ENCODE measurements at places on chromosomes 1 and 21.

GRCh38 chr21:41965461-41966013 lies 11.7 kb upstream of the C2CD2 start:
- DNase-seq, result peak; percentile 2

DNA sequence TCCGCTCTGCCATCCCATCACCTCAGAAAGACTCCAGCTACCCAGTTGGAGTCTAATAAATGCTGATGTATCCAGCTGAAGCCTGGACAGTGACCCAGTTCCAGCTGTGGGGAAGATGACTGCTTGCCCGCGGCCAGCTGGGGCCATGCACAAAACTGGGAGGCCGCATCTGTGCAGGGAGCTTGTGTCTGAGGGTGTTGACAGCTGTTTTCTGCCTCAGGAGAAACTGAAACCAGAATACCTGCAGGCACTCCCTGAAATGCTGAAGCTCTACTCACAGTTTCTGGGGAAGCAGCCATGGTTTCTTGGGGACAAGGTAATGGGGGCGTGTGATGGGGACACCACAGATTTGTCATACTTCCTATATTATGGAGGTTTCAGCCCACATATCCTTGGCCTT lies 3.2 kb downstream of the GSTM2 start:
- no peak for DNase-seq

GRCh38 chr1:24303600-24303999 lies 15.6 kb upstream of the GRHL3 start:
- no peak for DNase-seq

DNA sequence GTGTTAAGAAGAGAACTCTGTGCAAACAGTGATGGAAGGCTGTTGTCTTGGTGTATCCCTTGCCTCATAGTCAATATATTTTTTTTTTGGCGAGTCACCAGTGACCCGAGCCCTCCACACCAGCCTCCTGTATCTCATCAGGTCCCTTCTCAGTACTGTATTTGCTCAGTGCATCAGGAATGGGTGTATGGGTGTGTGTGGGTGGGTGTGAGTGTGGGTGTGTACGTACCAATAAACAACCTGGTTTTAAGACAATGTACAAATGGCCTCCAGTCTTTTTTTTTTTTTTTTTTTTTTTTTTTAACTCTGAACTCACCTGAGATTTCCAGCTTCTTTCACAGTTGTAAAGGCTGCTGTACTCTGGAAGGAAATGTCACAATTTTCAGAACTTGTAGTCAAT lies 7.3 kb downstream of the MYOG start:
- no peak for DNase-seq

DNA sequence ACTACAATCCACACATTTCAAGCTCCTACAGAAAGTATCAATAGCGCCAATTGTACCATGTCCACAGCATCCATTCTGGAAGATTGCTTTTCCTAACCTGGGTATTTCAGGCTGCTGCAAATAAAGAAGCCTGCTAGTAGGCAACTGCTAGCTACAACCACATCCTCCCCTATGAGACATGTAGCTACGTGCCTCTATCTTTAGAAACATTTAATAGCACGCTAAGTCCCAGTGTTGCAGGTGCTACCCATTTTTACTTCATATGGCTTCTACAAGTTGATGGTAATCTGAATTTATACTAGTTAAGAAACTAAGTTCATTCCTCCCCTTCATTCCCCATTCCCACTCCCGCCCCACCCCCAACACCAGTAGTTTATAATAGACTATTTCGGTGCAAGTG lies 7.4 kb upstream of the AMPD1 start:
- no peak for DNase-seq

DNA sequence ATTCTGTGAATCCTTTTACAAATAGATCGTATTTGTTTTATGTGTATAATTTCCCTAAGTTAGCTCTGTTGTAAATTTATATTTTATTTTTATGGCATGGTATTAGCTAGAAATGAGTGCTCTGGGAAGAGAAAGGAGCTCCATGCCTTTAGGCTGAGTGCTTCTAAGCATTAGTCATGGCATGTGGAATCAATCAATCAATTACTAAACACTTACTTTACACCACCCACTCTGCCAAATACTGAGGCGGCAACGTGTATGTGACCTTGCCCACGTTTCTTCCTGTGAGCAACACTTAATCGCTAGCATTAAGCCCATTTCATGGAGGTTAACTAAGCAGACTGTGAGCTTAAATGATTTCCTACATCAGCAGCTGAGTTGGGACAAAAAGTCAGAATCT lies 7.2 kb upstream of the BECN2 start:
- no peak for DNase-seq

DNA sequence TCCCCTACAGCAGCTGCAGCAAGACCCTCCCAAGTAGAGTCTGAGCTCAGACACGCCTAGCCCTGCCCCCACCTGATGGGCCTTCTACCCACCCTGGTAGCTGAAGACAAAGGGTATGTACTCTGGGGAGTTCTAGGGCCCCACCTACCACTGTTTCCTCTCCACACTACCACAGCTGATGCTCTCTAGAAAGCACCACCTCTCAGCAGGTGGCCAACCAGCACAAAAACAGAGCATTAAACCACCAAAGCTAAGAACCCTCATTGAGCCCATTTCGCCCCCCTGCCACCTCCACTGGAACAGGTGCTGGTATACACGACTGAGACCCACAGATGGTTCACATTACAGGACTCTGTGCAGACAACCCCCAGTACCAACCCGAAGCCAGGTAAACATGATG lies 258.9 kb downstream of the SETD4 start:
- DNase-seq, result no peak

DNA sequence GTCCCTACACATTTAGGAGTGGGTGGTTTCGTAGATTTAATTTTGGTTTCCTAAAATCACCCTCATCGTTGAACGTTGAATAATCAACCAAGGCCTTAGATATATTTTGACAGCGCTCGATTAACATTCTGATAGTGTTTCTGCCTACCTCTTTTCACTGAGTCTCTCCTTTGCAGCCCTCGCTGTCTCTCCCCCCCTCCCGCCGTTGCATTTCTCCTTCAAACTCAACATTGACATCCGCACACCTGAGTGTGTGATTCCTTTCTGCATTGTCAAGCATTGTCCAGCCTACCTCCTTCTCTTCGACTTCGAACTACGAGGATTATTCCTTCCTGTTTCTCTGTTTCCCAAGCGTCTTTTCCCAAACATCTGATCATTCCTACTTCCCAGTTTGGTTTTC lies 1.8 kb upstream of the ADAMTS1 start:
- no peak for DNase-seq

- DNase-seq, result no peak
Measured at GRCh38 chr1:192235127-192235526, 76.9 kb downstream of the RGS18 start.

- no peak for DNase-seq
Measured at GRCh38 chr1:5815716-5816115, 176.5 kb downstream of the NPHP4 start.

GRCh38 chr1:85572574-85572973 lies 8.0 kb upstream of the CCN1 start:
- DNase-seq, result no peak

GRCh38 chr1:13682444-13682843 lies 17.5 kb upstream of the PRDM2 start:
- no peak for DNase-seq

- peak; percentile 99 for DNase-seq
Measured at GRCh38 chr1:201309416-201309815, 26.1 kb downstream of the PKP1 start.

GRCh38 chr1:54095546-54096226 lies 42.3 kb downstream of the TCEANC2 start:
- DNase-seq, result no peak

GRCh38 chr1:5099558-5099957 lies 445.1 kb downstream of the AJAP1 start:
- DNase-seq, result no peak

- no peak for DNase-seq
Measured at GRCh38 chr1:192559115-192560006, 16.2 kb upstream of the RGS1 start.

- no peak for DNase-seq
Measured at GRCh38 chr1:5225707-5226704, 571.6 kb downstream of the AJAP1 start.

- DNase-seq, result no peak
Measured at GRCh38 chr1:230661976-230662375, 19.7 kb downstream of the COG2 start.

DNA sequence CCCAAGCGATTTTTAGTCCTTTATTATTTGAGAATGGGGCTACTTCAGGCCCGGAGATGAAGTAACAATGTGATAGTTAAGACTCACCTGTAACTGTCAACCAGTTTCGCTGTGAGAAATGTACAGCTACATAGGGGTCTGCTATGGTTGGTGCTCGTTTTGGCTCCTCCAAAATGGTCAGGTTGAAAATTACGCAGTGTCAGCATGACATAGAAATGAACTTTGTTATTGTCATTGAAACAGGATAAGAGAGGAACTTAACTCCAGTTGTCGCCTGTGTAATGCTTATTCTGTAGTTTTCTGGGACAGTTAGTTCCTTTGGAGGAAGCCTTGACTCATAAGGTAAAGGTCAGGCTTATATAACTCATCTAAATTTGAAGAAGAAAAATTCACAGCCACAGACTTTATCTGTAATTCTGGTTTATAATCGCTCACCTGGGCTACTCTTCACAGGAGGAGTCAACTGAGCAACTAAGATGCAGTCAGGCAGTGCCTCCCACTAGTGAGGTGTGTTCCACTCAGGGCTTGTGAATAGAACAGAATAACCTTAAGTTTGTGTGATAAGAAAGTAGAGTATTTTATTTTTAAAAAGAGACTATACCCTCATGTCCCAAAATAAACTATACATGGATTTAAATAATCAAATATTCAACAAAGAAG lies 130.9 kb downstream of the CD247 start:
- no peak for DNase-seq

- no peak for DNase-seq
Measured at GRCh38 chr1:224407571-224408293, 26.9 kb downstream of the WDR26 start.

- no peak for DNase-seq
Measured at GRCh38 chr1:232274236-232274855, 355.6 kb downstream of the SIPA1L2 start.

- no peak for DNase-seq
Measured at GRCh38 chr1:168623003-168623828, 46.8 kb downstream of the XCL1 start.

DNA sequence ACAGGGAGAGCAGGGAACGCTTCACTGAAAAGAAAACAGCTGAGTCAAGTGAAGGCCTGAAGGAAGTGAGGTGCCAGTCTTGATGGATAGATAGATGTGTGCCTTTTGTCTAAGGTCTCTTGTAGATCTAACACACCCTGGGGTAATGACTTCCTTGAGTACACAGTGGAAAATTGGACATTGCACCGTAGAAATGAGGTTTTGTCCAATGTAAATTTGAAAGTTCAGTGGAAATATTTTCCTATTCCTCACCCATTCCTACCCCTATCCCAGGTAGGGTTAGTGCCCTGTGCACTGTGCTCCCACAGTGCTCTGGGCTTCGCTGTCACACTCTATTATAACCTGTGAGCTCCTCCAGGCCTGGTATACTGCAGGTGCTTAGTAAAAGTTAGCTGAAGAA lies 24.3 kb downstream of the ZMYND12 start:
- DNase-seq, result no peak

DNA sequence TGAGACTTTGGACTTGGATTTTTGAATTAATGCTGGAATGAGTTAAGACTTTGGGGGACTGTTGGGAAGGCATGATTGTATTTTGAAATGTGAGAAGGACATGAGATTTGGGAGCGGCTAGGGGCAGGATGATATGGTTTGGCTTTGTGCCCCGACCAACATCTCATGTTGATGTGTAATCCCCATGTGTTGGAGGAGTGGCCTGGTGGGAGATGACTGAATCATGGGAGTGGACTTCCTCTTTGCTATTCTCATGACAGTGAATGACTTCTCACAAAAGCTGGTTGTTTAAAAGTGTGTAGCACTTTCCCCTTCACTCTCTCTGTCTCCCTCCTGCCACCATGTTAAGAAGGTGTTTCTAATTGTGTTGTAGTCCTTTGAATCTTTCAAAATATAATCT lies 9.3 kb upstream of the PHGDH start:
- DNase-seq, result no peak

DNA sequence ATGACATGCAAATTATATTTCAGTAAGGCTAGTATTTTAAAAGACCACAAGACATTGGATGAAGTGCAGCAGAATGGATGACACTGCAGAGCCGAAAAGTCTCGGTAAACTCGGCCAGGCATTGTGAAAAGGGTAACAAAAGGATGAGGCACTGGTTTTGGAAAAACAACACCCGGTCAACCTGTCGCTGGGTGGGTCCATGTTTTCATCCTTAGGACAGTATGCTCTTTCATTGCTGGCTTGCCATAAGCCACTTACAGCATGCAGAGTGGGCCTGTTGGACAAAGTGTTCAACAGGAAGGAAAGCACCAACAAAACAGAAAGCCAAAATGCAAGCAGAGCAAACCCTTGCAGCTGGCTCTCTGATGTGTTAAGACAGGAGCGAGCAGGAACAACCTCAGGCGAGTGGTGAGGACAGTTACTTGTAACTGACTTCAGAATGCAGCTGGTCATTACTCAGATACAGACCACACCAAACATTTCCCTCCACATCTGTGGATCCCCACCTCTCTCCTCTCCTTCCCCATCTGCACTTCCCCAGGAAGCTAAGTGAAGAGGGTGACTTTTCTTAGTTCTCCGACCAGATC lies 2.9 kb upstream of the RCAN1 start:
- no peak for DNase-seq

- no peak for DNase-seq
Measured at GRCh38 chr1:9732123-9732971, 80.8 kb downstream of the PIK3CD start.

DNA sequence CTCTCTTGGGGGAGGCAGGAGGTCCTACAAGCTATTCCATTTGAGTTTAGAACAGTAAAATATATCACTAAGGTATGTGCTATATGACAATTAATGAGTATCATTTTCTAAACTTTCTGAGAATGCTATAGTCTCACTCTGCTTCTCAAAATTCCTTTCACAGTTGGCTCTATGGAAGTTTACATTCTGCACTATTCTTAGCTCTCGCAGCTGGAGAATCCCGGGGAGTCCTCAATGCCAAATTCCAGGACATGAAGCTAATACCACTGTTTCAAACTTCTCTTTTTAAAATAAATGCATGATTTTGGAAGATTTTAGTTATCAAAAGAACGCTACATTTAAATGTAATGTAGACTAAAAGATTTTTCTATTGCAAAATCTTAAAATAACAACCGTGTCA lies 22.4 kb upstream of the PALMD start:
- no peak for DNase-seq

DNA sequence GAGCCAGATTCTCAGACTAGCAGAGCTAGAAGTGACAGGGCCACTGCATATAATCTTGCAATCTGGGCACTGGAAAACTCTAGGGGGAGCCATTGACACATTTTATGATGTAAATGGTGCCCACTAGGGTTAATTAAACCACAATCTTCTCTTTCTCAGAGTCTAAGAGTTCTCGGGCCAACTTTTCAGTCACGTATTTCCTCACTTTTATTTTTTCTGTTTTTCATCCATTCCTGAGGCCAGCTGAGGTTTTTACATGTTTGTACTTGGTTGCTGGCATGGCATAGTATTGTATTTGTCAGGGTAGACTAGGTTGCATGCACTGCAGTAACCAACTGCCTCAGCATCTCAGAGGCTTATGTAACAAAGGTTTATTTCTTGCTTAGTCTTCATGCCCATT lies 138.2 kb downstream of the ZNF326 start:
- DNase-seq, result peak; percentile 24

Data from breast epithelium (tissue), 4 donors.